ENCODE measurements at places on chromosomes 1 and 21.

DNA sequence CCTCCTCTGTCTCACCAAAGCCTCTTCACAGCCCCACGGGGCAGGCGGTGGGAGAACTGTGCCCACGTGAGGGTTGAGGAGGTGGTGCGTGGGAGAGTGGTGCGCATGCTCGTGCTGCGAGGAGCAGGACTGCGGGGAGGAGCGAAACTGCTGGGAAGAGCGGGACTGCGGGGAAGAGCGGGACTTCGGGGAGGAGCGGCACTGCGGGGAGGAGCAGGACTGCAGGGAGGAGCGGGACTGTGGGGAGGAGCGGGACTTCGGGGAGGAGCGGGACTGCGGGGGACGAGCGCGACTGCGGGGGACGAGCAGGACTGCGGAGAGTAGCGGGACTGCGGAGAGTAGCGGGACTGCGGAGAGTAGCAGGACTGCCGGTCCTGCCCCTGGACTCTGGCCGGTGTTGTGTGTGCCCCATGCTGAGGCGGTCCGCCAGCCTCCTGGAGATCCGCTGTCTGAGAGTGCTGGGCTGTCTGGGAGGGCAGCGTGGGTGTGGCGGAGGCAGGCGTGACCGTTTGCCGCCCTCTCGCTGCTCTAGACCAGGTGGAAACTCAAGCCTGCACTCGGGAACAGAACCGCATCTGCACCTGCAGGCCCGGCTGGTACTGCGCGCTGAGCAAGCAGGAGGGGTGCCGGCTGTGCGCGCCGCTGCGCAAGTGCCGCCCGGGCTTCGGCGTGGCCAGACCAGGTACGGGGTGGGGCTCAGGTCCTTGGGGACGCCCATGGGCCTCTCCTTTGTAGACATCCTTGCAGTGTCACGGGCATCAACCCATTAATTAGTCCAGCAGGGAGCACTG is 24.6 kb downstream of the TNFRSF1B start:
- no peak for DNase-seq

DNA sequence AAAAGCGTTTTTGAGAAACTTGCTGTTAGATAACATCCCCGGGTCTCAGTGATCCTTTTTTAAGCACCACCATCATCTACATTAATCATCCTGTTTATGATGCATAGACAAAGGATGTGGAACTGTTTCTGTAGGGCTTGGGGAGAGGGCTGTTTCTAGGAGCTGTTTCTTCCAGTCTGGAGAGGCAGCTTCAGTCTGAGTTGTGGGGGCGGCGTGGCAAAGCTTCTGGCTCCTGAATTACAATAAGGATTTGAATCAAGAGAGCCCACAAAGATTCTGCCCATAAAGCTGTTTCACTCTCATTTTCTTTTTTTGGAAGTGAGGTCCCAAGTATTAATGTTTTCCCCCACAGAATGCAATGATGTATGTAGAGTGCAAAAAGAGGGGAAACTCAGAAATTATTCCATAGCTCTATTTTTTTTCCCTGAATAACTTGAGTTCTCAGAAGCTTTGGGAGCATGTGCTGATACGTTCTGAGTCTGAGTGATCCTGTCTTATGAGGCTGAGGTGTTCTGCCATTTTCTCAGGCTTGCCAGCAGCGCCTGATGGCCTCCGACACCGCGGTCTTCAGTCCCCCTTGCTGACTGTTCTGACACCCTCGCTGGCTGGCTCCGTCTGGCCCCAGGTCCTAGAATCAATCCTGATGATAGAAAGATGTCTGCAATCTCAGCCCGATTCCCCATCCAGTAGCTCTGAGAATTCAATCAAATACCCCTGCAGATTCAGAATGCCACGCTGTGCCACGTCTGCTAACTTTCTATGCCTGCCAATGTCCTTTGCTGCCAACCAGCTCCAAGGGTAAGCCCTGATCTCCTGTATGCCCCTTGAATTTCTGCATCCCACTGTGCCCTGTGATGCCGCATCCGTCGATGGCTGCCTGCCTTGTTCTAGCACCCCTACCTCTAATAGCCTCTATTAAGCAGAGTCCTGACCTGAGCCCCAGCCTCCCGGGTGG is 92.4 kb upstream of the AKT3 start:
- DNase-seq: no peak

DNA sequence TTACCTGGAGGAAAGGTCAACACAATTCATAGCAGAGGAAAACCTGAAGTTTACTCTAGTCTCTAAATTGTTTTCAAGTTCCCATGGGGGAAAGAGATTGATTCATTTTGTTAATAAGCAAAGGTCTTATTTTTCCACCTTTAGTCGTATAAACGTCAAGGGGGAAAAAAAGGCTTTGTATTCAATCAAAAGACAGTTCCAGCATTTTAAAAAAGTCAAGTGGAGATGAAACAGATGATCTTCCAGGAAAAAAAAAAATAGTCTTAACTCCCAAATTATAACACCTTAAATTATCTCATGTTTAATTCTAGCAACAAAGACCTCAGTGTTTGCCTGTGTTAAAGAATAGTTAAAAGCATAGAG is 140.5 kb downstream of the TOMM20 start:
- DNase-seq: no peak

- no peak for DNase-seq
Observed at GRCh38 chr1:248885646-248886045, 20.4 kb upstream of the PGBD2 start.

DNA sequence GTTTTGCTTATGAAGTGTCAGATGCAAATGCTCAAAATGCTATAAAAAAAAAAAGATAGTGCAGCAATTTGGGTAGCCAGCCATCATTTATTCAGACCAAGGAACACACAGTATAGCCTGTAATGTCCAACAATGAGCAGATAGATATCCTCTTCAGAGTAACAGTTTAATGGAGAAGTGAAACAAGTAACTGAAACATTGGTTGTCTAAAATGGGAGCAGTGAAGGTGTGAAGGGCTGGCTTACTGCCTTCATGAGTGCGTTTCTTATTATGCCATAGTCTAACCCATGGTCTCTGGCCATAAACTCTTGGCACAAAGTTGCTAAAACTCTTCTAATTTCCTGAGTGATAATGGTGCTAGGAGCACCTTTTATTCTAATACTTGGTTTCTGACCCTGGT is 11.4 kb downstream of the RGS5 start:
- DNase-seq: no peak

DNA sequence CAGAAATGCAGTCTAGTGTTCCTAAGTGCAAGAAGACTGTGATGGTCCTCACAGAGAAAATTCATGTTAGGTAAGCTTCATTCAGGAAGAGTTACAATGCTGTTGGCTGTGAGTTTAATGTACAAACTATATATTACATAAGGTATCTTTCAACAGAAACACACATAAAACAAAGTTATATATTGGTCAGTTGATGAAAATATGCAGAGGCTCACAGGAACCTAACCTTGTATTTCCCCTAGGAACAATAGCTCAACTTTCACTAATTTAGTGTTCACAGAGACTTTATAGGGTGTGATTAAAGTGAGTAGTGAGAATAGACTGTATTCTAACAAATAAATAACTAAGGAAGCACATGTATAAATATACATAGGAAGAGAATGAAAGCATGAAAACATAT is 676.9 kb upstream of the ADGRL4 start:
- DNase-seq: no peak

GRCh38 chr1:201399018-201399351 is at the start of gene LAD1:
LAD1 (minus strand) TSS chr1:201399324; CDS start chr1:201399306, 18 bp downstream.
- DNase-seq: no peak

DNA sequence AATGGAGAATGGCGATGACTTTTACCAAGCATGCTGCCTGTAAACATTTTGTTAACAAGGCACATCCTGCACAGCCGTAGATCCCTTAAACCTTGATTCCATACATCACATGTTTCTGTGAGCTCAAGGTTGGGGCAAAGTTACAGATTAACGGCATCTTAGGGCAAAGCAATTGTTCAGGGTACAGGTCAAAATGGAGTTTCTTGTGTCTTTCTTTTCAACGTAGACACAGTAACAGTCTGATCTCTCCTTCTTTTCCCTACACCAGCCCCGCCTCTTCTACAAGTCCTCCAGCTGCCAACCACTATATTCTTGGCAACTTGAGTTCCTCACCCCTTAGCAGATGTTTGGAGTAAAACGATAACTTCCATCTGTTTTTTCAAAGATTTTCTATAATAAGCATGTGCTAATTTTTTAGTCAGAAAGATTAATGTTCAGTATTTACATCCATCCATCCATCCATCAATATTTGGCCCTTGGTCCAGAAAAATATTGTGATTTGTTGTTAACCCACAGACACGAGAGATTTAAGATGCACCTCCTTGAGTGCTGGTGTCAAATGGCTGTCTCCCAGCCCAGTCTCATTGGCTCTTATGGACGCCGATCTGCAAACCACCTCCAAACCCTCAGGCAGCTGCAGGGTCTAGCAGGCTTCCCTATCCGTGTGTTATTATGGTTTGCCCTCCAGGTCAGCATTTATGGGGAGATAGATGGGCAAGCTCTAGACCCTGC is 3.8 kb downstream of the DNALI1 start:
- no peak for DNase-seq

DNA sequence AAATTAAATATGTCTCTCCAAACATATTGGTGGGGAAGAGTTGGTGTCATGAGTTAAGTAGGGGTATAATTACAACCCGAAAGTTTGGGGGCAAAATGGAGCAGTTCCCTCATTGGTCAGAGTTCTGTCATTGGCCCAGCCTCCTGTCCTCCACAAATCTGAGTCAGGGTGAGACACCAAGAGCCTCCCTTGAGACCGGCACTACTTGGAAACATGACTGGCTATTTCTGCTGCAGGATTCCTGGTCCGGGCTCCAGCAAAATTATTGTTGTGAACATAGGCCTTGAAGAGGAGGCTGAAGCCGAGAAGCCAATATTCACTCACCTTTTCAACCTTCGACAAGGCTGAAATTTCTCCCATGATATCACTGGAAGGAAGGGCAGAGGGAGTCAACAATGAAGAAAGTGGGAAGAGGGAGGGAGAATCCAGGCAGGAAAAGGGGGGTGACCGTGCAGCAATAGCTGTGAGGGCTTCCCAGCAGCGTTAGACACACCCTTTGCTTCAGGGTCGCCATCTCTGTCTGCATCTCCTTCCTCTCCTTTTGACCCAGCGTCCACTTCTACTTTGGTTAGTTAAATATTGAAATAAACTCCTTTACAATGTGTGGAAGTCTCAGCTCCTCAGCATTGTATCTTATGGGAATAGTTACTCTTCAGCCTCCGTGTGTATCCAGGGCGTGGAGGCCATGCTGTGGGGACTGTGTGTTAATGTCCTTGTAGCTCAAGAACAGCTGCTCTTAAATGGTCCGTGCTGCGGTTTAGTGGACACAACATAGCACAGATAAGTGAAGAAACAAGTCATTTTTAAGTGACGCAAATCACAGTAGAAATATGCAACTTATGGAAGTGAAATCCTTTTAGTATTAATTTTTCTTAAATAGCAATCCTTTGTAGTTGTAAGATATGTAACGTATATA is 307.4 kb downstream of the DISC1 start:
- peak; percentile 47 for DNase-seq

- no peak for DNase-seq
Observed at GRCh38 chr1:29186707-29187106, 5.0 kb upstream of the SRSF4 start.

DNA sequence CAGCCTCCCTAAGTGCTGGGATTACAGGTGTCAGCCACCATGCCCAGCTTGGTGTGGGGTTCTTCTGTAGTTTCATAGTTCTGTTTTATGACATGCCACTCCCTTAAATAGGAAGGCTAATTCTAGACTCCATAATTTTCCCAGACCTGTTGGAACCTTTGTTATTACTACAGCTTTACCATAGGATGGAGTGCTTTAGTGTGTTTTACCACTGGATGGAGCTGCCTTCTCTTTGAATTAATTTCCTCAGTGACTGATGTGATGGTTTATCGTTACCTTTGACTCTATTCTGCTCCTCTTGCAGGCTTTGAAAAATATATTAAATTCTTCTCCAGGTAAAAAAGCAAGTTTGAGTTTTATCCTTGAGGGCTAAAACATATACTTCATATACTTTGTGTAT is 84.6 kb upstream of the NEK7 start:
- no peak for DNase-seq
